ENCODE measurements at places on chromosomes 5 and 9. TPM values are rescaled to one million over a fixed set of nuclear protein-coding genes. Genes with fewer than 3 reads are reported as not detected.
A peak's percentile ranks its signal among the peaks of the same experiment; 100 is the strongest.

The C1QTNF2 gene
- total RNA-seq: not detected

DNA sequence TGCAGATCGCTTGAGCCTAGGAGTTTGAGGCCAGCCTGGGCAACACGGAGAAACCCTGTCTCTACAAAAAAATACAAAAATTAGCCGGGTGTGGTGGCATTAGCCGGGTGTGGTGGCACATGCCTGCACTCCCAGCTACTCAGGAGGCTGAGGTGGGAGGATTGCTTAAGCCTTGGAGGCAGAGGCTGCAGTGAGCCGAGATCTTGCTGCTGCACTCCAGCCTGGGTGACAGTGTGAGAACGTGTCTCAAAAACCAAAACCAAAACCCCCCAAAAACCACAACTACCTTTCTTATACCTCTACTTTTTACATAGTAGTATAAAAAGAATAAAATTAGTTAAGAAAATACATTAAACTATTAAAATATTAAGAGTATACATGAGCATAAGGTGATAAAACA lies 121.2 kb downstream of the RAPGEF6 start:
- H3K4me3 ChIP-seq: no peak overlapping the region
- DNase-seq: no peak
- no peaks in the 10 kb centered on the region for H3K27me3 ChIP-seq

DNA sequence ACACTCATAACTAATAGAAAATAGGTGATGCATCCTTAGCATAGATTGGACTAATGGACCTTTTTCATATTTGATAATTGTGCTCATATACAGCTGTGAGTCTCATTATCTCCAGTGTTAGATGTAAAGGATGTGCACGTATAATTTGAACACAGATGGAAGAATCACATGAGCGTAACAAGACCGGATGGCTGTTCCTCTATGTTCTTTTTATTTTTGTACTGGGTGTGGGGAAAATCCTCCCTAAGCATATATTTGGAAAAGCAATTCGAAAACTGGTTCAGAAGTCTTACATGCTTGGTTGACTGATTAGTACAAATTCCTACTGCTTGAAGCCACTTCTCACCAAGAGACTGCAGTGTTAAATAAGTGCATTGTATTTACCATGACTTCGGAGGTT lies 230.2 kb downstream of the AOPEP start:
- no peak overlapping the region for H3K27ac ChIP-seq
- no peaks in the 10 kb centered on the region for H3K27me3 ChIP-seq
- H3K4me3 ChIP-seq: no peak overlapping the region

The MINAR2 gene
- total RNA-seq: not detected

The CYSRT1 gene
- total RNA-seq: 0.49 TPM

DNA sequence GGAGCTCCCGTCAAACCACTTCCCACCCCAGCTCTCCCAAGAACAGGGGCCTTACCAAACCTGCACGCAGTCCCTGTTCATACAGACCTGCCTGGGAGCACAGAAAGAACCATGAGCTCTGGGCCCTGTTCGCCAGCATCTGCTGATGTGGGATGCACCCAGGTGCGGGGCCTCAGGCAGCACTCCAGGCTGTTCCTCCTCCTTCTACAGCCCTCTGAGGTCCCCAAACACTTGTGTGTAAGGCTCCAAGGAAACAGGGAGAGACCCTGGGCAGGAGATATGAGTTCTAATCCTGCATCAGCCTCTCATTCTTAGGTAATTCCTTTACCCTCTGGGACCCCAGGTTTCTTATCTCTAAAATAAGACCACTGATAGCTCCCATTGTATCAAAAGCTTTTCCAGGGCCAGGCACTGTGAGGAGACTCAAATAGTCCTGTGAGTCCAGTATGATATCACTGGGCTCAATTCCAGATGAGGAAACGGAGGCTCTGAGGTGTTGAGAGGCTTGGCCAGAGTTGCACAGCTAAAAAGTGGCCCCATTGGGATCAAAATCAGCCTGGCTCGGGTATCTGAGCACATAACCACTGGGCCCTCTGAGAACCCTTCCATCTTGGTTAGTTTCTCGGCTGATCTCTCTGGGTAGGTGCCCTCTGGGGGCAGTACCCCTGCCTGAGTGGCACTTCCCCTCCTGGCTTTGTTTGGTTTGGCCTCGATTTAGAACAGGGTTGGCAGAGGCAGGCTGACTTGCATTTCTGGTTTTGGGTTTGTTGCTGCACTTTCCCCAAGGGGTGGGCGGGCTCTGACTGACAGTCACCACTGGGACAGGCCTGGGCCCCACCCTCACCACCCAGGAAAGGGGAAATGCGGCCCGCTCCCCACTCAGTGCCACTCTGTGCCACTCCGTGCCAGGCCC lies 116.8 kb downstream of the RGS3 start:
- H3K27ac ChIP-seq: peak overlapping the region; percentile 91
- peak; percentile 32 for DNase-seq
- H3K4me3 ChIP-seq: peak overlapping the region; percentile 81
- H3K36me3 ChIP-seq: peaks cover 20% of the 10 kb centered on the region
- peaks cover 73% of the 10 kb centered on the region for H3K4me1 ChIP-seq

The LPAR1 gene
- not detected for total RNA-seq

- no peak overlapping the region for H3K27ac ChIP-seq
- no peaks in the 10 kb centered on the region for H3K4me1 ChIP-seq
- H3K4me3 ChIP-seq: no peak overlapping the region
These were observed 15.9 kb upstream of the TEX10 start for GRCh38 chr9:100368672-100369071.

- no peak overlapping the region for H3K27ac ChIP-seq
- H3K4me1 ChIP-seq: peaks cover 55% of the 10 kb centered on the region
- no peaks in the 10 kb centered on the region for H3K36me3 ChIP-seq
- no peak overlapping the region for H3K4me3 ChIP-seq
- DNase-seq: no peak
- peaks cover 18% of the 10 kb centered on the region for H3K27me3 ChIP-seq
These were observed 212.8 kb downstream of the PIK3R1 start for GRCh38 chr5:68428231-68428811.

DNA sequence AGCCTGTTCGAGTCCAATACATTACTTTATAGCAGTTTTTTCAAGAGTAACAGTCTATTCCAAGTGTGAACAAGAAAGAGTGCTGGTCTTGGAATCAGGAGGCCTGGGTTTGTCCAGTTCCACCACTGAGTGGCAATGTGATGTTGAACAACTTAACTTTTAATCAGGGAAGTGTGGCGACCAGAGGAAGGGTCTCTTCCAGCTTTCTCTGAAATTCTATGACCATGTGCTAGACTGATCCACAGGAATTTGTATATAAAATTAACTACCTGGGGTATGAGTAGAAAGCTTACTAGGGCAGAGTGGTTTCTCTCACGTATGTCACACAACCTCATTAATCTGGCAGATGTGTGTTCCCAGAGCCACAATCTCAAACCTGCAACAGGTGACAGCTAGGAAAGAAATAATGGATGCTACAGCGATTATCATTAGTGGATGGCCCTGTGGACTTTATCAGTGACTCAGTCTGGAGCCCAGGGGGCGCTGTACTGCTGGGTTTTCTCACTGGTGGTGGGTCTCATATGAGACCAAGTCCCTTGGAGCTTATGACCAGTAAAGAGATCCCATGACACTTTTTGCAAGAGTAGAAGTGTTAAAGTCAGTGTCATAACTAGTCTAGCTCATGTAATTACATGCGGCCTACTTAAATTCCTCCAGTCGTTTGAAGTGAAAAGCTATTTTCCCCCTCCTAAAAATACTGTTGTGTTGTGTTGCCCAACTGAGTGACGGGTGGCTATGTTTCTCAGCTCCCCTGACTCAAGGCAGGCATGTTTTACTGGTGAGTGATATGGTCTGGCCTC lies 116.5 kb downstream of the GDNF start:
- H3K27ac ChIP-seq: peak overlapping the region; percentile 95
- no peak for DNase-seq
- no peak overlapping the region for H3K4me3 ChIP-seq
- no peaks in the 10 kb centered on the region for H3K27me3 ChIP-seq
- H3K4me1 ChIP-seq: peaks cover 42% of the 10 kb centered on the region

- H3K27ac ChIP-seq: no peak overlapping the region
- H3K4me1 ChIP-seq: peaks cover 31% of the 10 kb centered on the region
- peak overlapping the region; percentile 78 for H3K4me3 ChIP-seq
- DNase-seq: no peak
- no peaks in the 10 kb centered on the region for H3K36me3 ChIP-seq
- H3K27me3 ChIP-seq: peaks cover 40% of the 10 kb centered on the region
These were observed 1.5 kb downstream of the STXBP1 start for GRCh38 chr9:127613583-127613954.

The ST6GALNAC4 gene
- total RNA-seq: 31.6 TPM

DNA sequence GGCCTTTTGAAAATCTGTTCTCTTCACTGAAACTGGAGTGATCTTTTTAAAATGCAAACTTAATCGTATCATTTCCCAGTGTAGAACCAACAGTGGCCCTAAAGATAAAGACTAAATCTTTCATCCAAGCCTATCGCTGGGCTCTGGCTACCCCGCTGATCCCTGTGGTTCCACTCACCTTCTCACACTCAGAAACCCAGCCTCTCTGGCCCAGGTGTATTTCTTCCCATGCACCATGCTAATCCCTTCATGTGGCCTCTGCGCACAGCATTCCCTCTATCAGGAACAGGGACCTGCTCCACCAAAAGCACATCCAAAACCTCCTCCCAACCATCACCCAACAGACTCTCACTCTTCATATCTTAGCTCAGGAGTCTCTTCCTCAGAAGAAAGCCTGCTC lies 214.1 kb upstream of the DAPK1 start:
- DNase-seq: no peak
- peaks cover 17% of the 10 kb centered on the region for H3K27me3 ChIP-seq
- no peaks in the 10 kb centered on the region for H3K36me3 ChIP-seq
- H3K4me1 ChIP-seq: no peaks in the 10 kb centered on the region

The SET gene
- 775 TPM for total RNA-seq

- H3K27ac ChIP-seq: peak overlapping the region; percentile 80
- H3K4me3 ChIP-seq: peak overlapping the region; percentile 85
- H3K4me1 ChIP-seq: peaks cover 38% of the 10 kb centered on the region
These were observed 47.8 kb upstream of the PSD2 start for GRCh38 chr5:139747583-139748504.

- no peaks in the 10 kb centered on the region for H3K27me3 ChIP-seq
- H3K27ac ChIP-seq: no peak overlapping the region
- H3K36me3 ChIP-seq: peaks cover 16% of the 10 kb centered on the region
- no peak overlapping the region for H3K4me3 ChIP-seq
- no peak for DNase-seq
- H3K4me1 ChIP-seq: no peaks in the 10 kb centered on the region
These were observed 199.4 kb downstream of the GAPVD1 start for GRCh38 chr9:125460883-125461635.

- no peak overlapping the region for H3K27ac ChIP-seq
- H3K36me3 ChIP-seq: no peaks in the 10 kb centered on the region
- DNase-seq: no peak
These were observed 42.3 kb upstream of the ZSWIM6 start for GRCh38 chr5:61289669-61290306.

GRCh38 chr9:37798677-37799076 lies 1.9 kb upstream of the DCAF10 start:
- peak overlapping the region; percentile 90 for H3K4me3 ChIP-seq
- peaks cover 10% of the 10 kb centered on the region for H3K36me3 ChIP-seq
- peaks cover 4% of the 10 kb centered on the region for H3K27me3 ChIP-seq
- peaks cover 35% of the 10 kb centered on the region for H3K4me1 ChIP-seq
- peak overlapping the region; percentile 4 for H3K27ac ChIP-seq

The COL5A1 gene
- not detected for total RNA-seq

DNA sequence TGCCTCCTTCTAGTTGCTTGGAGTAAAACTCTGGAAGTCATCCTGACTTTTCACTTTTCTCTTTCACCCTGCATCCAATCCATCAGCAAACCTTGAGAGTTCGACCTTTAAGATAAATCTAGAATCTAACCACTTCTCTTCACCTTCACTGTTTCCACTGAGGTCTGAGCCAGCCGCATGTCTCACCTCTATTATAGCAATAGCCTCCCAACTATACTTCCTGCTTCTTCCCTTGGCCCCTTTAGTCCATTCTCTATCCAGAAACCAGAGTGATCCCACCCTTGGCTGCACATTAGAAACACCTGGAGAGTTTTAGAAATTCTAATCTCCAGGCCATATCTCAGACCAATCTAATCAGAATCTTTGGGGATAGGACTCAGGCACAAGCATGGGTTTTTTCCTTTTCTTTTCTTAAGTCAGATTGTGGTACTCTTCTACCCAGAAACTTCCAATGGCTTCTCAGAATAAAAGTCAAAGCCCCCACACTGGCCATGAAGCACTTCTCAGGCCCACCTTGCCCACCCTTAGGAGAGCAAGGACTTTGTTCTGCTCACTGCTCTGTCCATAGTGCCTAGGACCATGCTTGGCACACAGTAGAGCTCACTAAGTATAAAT lies 33.1 kb downstream of the MFAP3 start:
- no peaks in the 10 kb centered on the region for H3K36me3 ChIP-seq
- H3K4me1 ChIP-seq: peaks cover 50% of the 10 kb centered on the region
- H3K4me3 ChIP-seq: peak overlapping the region; percentile 28
- DNase-seq: no peak
